ENCODE measurements at places on chromosomes 7 and 10. TPM values are rescaled to one million over a fixed set of nuclear protein-coding genes. Genes with fewer than 3 reads are reported as not detected.
A peak's percentile ranks its signal among the peaks of the same experiment; 100 is the strongest.

DNA sequence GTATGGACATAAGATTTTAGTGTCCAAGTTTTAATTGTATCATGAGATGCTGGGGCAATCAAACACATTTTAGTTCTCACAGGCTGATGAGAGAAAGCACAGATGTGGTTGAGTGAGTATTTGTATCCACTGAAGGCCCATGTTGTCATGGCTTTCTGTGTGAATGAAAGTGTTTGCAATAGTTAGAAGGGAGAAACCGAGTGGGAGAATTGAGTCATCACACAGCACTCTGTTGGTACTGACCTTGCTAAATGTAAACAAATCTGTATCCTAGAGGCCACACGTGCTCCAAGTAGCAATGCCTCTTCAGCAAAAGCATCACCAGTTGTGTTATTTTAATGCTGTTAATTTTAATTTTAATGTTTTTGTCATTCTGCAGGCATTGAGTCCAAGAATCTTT, 121.2 kb downstream of the EMX2 start:
- DNase-seq: no peak
- H3K4me1 ChIP-seq: no peaks in the 10 kb centered on the region
- no peak overlapping the region for H3K4me3 ChIP-seq
- no peak overlapping the region for H3K27ac ChIP-seq
- H3K27me3 ChIP-seq: no peaks in the 10 kb centered on the region
- no peaks in the 10 kb centered on the region for H3K36me3 ChIP-seq

- peak overlapping the region; percentile 56 for H3K4me3 ChIP-seq
- no peak overlapping the region for H3K27ac ChIP-seq
Measured at GRCh38 chr10:101588879-101589278, 758 bp downstream of the DPCD start.

FBXO24 gene
- 1.5 TPM for total RNA-seq

GRCh38 chr10:22338185-22338900, 7.0 kb upstream of the SPAG6 start:
- no peak overlapping the region for H3K4me3 ChIP-seq
- DNase-seq: no peak
- peaks cover 6% of the 10 kb centered on the region for H3K4me1 ChIP-seq
- H3K27ac ChIP-seq: no peak overlapping the region

GRCh38 chr10:87860156-87860795, 3.1 kb downstream of the KLLN start:
- H3K27ac ChIP-seq: no peak overlapping the region
- no peaks in the 10 kb centered on the region for H3K27me3 ChIP-seq
- peaks cover 2% of the 10 kb centered on the region for H3K4me1 ChIP-seq
- H3K4me3 ChIP-seq: no peak overlapping the region
- H3K36me3 ChIP-seq: no peaks in the 10 kb centered on the region

DNA sequence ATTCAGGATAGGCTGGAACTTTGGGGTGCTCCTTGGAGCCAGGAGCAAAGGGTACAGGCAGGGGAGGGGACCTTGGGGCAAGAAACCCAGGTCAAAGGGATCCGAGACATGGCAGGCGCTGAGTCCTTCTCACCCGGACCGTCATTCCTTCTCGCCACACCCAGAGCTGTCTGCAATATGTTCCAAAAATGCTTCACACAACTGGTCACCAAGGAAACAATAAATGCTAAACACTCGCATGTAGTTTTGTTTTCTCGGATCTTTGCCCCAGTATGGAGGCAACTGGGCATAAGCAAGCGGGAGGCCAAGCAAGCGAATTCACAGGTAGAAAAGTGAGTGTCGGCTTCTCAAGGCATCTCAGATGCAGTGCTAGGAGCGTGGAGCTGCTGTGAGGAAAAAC, 80.8 kb downstream of the PIP4K2A start:
- H3K27me3 ChIP-seq: no peaks in the 10 kb centered on the region
- H3K36me3 ChIP-seq: no peaks in the 10 kb centered on the region
- DNase-seq: no peak
- no peak overlapping the region for H3K27ac ChIP-seq
- H3K4me3 ChIP-seq: no peak overlapping the region
- H3K4me1 ChIP-seq: peaks cover 4% of the 10 kb centered on the region

GRCh38 chr10:28939281-28940157, 262.2 kb downstream of the BAMBI start:
- H3K27me3 ChIP-seq: no peaks in the 10 kb centered on the region
- no peak overlapping the region for H3K27ac ChIP-seq
- peak; percentile 85 for DNase-seq
- no peaks in the 10 kb centered on the region for H3K36me3 ChIP-seq

DNA sequence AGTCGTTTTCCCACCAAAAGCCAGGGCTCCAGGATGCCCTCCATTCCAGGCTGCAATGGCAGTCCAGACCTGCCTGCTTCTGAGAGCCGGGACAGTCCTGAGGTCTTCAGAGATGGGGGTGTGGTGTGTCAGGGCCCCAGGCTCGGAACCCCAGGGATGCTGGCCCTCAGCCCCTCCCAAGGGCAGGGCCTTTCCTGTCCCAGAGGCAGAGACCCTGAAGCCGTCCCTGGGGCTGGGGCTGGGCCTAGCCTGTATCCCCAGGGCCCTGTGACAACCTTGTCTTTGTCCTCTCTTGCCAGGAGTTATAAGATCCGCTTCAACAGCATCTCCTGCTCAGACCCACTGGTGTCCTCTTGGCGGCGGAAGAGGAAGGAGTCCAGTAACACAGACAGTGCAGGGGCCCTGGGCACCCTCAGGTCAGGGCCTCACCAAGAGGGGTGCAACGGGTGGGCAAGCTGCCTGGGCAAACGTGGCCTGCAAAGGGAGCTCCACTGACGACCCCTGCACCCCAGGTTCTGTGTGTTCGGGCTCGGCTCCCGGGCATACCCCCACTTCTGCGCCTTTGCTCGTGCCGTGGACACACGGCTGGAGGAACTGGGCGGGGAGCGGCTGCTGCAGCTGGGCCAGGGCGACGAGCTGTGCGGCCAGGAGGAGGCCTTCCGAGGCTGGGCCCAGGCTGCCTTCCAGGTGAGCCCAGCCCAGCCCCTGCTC, 15.9 kb downstream of the NOS3 start:
- peaks cover 4% of the 10 kb centered on the region for H3K4me1 ChIP-seq
- H3K27me3 ChIP-seq: no peaks in the 10 kb centered on the region
- no peak overlapping the region for H3K27ac ChIP-seq
- no peak for DNase-seq

DNA sequence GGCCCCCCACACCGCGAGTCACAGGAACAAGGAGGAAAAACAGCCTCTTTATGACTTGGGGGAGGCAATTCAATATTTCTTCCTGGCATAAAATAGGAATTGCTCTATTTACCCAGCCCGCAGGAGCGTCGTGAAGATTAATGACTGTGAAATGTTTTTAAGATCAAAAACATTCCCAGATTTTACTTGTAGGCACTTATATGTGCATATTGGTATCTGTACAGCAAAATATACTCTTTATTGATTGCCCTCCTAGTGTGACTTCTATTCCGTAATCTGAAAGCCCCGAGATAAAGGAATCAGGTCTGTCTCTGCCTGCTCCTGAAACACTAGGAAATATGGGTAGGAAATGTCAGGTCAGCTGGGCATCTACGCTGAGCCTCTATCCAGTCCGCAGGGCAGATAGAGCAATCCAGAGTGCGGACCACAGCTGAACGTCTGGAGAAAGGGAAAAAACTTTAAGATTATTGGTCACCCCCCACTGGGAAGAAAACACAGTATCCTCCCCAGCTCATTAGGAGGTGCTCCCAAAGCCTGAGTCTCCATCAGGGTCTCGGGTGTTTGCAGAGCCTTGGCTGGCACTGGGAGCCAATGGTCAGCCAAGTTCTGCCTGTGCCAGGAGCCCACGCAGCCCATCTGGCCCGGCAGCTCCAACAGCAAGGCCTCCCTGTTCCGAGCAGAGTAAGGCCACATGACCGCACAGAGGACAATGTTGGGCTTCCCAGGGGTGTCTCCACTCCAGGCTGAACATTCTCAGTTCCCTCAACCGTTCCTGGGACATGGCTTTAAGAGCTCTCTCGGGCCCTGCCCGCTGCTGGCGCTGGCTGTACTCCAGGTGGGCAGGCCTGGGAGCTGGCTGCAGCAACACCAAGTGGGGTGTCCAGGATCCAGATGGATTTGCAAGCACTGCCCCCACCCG, 7.7 kb downstream of the CTBP2 start:
- H3K4me1 ChIP-seq: peaks cover 41% of the 10 kb centered on the region
- no peaks in the 10 kb centered on the region for H3K36me3 ChIP-seq
- no peak for DNase-seq
- H3K27ac ChIP-seq: peak overlapping the region; percentile 55
- no peaks in the 10 kb centered on the region for H3K27me3 ChIP-seq

DNA sequence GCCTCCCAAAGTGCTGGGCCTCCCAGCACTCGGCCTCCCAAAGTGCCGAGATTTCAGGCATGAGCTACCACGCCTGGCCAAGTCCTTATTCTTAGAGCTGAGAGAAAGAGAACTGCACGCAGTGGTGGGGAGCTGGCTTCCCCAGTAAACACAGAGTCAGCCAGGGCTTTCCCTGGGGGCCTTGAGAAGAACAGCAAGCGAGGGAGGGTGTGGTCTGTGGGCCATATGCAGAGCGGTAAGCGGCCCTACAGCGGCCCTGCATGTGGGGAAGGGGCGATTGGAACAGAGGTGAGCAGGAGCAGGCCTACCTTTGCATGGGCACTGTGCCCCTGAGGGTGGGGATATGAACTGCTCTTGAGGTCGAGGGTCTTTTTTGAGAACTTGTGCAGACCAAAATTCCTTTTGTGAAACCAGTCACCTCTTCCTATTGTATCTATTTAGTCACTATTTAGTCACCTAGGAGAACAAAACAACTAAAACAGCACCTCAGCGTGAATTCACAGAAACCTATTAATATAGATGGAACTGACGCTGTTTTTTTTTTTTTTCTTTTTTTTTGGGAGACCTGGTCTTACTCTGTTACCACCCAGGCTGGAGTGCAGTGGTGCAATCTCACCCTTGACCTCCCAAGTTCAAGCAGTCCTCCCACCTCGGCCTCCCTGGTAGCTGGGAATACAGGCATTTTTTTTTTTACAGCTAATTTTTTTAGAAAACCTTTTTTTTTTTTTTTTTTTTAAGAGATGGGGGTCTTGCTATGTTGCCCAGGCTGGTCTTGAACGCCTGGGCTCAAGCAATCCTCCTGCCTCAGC, 36.9 kb upstream of the SH2D4B start:
- no peak overlapping the region for H3K4me3 ChIP-seq
- DNase-seq: peak; percentile 50
- H3K36me3 ChIP-seq: no peaks in the 10 kb centered on the region

MCM10 gene
- total RNA-seq: 0.32 TPM

DNA sequence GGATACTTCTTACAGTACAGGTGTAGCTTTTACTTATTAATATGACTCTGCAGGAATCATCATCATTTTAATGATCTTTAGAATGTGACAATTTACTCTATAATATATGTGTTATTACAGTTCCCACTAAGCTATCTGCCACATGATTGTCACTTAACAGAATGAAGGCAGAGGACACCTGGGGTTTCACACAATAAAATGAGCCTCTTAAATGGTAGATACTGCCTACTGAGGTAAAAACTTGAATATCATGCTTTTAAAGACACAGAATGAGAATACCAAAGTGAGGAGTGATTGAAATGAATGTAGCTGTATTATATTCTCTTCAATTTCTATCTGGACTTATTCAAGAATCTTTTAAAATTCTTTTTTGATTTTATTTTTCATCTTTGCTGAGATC, 1255.3 kb upstream of the LRRN3 start:
- no peaks in the 10 kb centered on the region for H3K4me1 ChIP-seq
- no peaks in the 10 kb centered on the region for H3K36me3 ChIP-seq
- H3K27me3 ChIP-seq: no peaks in the 10 kb centered on the region
- no peak overlapping the region for H3K4me3 ChIP-seq
- DNase-seq: no peak

DNA sequence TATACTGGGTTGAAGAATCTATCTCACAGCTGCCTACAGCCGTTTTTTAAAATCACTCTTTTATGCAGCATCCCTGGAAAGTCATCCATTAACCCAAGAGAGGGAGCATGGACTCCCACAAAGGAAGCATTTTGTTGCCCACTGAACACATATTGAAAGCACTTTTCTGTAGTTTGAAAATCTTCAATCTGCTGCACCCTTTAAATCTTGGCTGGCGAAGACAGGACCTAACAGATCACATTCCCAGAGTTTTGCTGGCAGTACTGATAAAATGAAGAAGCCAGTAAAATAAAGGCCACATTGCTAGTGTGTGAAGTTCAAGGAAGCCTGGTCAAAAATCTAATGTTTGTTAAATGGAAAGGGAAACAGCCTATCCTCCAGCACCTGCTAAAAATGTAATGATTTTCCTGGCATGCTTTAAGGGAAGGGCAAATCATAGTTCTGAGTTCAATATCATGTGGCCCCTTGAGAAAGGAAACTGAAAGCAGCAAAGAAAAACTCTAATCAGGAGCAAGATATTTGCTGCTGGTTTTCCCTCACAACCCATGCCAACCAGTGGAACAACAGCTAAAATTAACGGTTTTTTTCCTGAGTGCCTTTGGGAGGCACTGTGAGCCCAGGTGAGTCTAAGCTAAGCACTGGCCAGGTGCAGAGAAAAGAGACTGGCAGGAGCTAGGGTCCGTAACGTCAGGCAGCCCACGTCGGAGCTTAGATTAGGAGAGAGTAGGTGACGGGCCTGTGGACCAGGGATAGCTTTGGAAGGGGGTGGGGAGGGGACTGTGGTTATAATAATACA, 97.9 kb upstream of the PALS2 start:
- no peak for DNase-seq
- no peak overlapping the region for H3K4me3 ChIP-seq
- no peaks in the 10 kb centered on the region for H3K36me3 ChIP-seq
- peaks cover 6% of the 10 kb centered on the region for H3K4me1 ChIP-seq
- H3K27ac ChIP-seq: no peak overlapping the region

GPR26 gene
- not detected for total RNA-seq

COL26A1 gene
- 1.4 TPM for total RNA-seq

ENO4 gene
- total RNA-seq: 0.38 TPM

GRCh38 chr10:83934062-83934461, 205.2 kb upstream of the GHITM start:
- H3K36me3 ChIP-seq: no peaks in the 10 kb centered on the region
- no peak for DNase-seq
- H3K27ac ChIP-seq: no peak overlapping the region
- no peaks in the 10 kb centered on the region for H3K27me3 ChIP-seq
- H3K4me1 ChIP-seq: no peaks in the 10 kb centered on the region

AKR1C4 gene
- not detected for total RNA-seq

GSDME gene
- total RNA-seq: 14.3 TPM

DNA sequence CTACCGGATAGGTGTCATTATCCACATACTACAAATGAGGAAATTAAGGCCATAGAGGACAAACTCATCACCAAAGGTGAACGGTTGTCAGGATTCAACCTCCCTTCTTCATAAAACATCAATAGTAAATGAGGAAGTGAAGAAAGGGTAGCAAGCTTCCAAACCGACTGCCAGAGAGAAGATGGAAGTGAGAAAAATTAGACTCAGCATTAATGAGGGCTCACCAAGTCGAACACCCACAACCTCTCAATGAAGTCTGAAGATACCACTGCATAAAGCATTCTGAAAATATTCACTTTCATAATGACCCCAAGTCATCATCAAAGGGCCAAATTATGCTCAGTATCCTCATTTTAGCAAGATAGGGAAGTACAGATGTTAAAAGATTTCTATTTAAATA, 29.6 kb downstream of the ABCB4 start:
- no peaks in the 10 kb centered on the region for H3K36me3 ChIP-seq
- H3K27ac ChIP-seq: no peak overlapping the region
- H3K27me3 ChIP-seq: no peaks in the 10 kb centered on the region
- H3K4me3 ChIP-seq: no peak overlapping the region
- no peak for DNase-seq

Data from ovary (tissue), 10 donors.